Body of pancreas (tissue), 4 donors: ENCODE measurements at places on chromosomes 5 and 9. TPM values are rescaled to one million over a fixed set of nuclear protein-coding genes. Genes with fewer than 3 reads are reported as not detected.

The SEPTIN8 gene
- total RNA-seq = 27.5 TPM

The CCDC183 gene
- 14.5 TPM for total RNA-seq

The FBXL7 gene
- total RNA-seq = 4.0 TPM

The OTP gene
- total RNA-seq = not detected

The HAVCR1 gene
- total RNA-seq = not detected

The SPINK1 gene
- 5,969 TPM for total RNA-seq

GRCh38 chr9:136409557-136410455 is 608 bp downstream of the ENTR1 start:
- H3K36me3 ChIP-seq = no peaks in the 10 kb centered on the region
- no peaks in the 10 kb centered on the region for H3K27me3 ChIP-seq
- peak overlapping the region; percentile 52 for H3K4me3 ChIP-seq

- DNase-seq = peak; percentile 6
- peaks cover 4% of the 10 kb centered on the region for H3K36me3 ChIP-seq
- H3K27ac ChIP-seq = no peak overlapping the region
- no peaks in the 10 kb centered on the region for H3K4me1 ChIP-seq
- no peaks in the 10 kb centered on the region for H3K27me3 ChIP-seq
- H3K4me3 ChIP-seq = no peak overlapping the region
Observed at GRCh38 chr9:114027159-114027862, 50.8 kb downstream of the AMBP start.

- H3K4me3 ChIP-seq = no peak overlapping the region
- H3K27me3 ChIP-seq = no peaks in the 10 kb centered on the region
- peaks cover 5% of the 10 kb centered on the region for H3K4me1 ChIP-seq
- no peak overlapping the region for H3K27ac ChIP-seq
- no peak for DNase-seq
Observed at GRCh38 chr9:84317563-84317962, 23.0 kb downstream of the SLC28A3 start.

DNA sequence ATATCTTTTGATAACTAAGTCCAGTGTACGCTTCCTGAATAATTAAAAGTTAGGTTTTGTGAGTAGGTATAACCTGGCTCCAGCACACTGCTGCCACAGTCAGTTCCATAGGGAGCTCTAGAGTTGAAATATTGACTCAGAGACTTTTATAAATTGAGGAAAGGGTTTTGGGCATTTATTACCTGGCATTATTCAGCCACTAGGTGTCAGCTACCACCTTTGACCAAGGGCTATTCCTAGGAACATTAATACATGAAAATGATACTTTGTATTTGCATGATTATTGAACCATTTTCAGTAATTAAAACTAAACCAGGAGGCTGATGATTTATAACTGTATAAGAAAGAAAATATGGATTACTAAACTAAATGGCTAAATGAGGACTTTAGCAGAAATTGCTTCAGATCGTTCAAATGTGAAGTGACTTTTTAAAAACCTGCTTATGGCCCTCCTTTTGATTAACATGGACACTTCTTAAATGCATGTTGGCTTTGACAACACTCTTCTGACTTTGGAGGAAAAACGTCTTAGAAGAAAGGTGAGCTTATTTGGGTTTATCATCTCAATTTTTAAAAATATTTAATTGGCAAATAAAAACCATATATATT is 83.0 kb downstream of the SMC2 start:
- no peak overlapping the region for H3K27ac ChIP-seq
- H3K27me3 ChIP-seq = no peaks in the 10 kb centered on the region
- H3K36me3 ChIP-seq = no peaks in the 10 kb centered on the region
- DNase-seq = peak; percentile 32
- H3K4me3 ChIP-seq = no peak overlapping the region
- no peaks in the 10 kb centered on the region for H3K4me1 ChIP-seq

DNA sequence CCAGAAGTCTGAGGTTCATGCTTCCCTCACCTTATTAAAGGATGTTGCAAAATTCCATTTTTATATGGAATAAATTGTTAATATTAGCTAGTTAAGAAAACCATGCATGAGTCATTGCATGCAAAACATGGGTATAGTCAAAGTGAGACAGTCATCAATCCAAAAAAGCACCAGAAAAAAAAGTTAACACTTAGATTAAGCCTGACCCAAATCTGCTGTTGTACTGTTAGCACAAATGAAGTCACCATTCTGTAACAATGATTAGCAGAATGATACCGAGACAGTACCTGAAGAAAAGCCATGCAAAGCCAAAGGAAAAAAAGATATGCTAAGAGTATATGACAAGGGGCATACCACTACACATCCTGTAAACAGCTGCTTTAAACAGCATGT is 49.5 kb downstream of the PKD2L2 start:
- no peak overlapping the region for H3K27ac ChIP-seq
- H3K4me3 ChIP-seq = no peak overlapping the region
- no peaks in the 10 kb centered on the region for H3K27me3 ChIP-seq
- peaks cover 2% of the 10 kb centered on the region for H3K4me1 ChIP-seq

GRCh38 chr5:84384604-84385575 is at the start of gene EDIL3:
EDIL3 (minus strand) TSS chr5:84384880; CDS start chr5:84384374, 506 bp downstream.
- peaks cover 29% of the 10 kb centered on the region for H3K4me1 ChIP-seq
- no peak within 1 kb of the TSS for H3K4me3 ChIP-seq
- H3K27me3 ChIP-seq = no peaks in the 10 kb centered on the region
- H3K27ac ChIP-seq = no peak within 1 kb of the TSS
- DNase-seq = peak; percentile 13

DNA sequence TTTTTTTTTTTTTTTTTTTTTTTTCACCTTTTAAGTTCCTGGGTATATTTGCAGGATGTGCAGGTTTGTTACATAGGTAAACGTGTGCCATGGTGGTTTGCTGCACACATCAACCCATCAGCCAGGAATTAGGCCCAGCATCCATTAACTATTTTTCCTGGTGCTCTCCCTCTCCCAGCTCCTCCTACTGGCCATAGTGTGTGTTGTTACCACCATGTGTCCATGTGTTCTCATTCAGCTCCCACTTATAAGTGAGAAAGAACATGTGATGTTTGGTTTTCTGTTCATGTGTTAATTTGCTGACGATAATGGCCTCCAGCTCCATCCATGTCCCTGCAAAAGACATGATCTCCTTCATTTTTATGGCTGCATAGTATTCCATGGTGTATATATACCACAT is 350.5 kb downstream of the MAN2A1 start:
- no peaks in the 10 kb centered on the region for H3K36me3 ChIP-seq
- no peaks in the 10 kb centered on the region for H3K4me1 ChIP-seq
- DNase-seq = no peak
- no peak overlapping the region for H3K27ac ChIP-seq
- H3K4me3 ChIP-seq = no peak overlapping the region
- no peaks in the 10 kb centered on the region for H3K27me3 ChIP-seq

DNA sequence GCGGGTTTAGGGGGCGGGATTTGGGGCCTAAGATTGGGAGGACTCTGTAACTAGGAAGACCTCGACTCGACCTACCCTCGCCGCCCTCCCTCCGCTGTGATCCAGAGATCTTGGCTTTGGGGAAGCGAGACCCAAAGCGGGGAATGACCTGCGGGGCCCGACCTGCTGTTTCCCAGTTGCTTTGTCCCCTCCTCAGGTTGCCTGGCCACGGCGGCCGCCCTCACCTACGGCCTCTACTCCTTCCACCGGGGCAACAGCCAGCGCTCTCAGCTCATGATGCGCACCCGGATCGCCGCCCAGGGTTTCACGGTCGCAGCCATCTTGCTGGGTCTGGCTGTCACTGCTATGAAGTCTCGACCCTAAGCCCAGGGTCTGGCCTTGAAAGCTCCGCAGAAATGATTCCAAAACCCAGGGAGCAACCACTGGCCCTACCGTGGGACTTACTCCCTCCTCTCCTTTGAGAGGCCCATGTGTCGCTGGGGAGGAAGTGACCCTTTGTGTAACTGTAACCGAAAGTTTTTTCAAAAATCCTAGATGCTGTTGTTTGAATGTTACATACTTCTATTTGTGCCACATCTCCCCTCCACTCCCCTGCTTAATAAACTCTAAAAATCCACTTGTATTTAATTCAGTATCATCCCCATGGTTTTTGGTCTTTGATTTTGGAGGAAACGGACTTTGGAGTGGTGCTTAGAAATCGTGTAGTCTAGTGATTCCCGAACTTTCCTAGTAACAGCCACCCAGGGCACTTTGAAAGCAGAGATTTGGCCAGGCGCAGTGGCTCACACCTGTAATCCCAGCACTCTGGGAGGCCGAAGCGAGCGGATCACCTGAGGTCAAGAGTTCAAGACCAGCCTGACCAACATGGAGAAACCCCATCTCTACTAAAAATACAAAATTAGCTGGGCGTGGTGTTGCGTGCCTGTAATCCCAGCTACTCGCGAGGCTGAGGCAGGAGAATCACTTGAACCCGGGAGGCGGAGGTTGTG is 878 bp downstream of the HIGD2A start:
- peaks cover 29% of the 10 kb centered on the region for H3K4me1 ChIP-seq
- no peak for DNase-seq
- H3K27me3 ChIP-seq = no peaks in the 10 kb centered on the region
- peak overlapping the region; percentile 67 for H3K4me3 ChIP-seq

DNA sequence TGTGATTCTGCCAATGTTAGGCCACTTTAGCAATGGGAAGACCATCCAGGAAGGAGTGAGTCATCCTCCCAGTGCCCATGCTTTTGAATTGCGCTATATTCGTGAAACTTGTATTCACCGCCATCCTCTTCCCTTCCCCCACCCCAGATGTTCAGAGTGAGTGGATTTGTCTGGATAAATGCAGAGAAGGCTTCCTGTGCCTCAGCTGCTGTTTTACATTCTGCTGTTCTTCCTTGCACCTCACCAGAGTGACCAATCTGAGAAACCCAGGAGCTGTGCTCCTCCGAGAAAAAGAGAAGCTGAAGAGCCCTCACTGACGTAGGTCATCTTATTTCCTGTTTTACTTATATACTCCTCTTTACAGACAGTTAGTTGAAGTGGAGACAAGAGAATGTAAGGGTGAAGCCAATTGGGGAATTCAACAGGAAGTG is 24.6 kb upstream of the SVEP1 start:
- no peaks in the 10 kb centered on the region for H3K4me1 ChIP-seq
- H3K27me3 ChIP-seq = no peaks in the 10 kb centered on the region
- no peak for DNase-seq
- H3K36me3 ChIP-seq = no peaks in the 10 kb centered on the region
- H3K4me3 ChIP-seq = no peak overlapping the region

DNA sequence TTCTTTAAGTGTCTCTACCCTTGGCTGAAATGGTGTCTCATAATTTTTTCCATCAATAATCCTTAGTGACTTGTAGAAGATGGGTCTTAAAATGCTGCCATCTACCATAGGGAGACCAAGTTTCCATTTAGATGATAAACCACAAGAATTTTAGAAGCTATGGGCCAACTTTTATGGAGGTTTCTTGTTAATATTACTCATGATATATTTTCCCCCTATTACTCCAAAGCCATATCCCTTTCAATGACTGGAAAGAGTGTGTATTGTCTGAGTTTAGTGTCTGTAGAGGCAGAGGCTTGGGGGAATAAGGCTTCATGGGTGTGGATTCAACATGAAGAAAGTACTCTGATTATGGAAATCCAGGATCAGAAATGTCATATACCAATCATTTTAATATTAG is 507.3 kb upstream of the TNC start:
- no peaks in the 10 kb centered on the region for H3K4me1 ChIP-seq
- no peaks in the 10 kb centered on the region for H3K27me3 ChIP-seq
- no peak for DNase-seq
- no peak overlapping the region for H3K4me3 ChIP-seq

GRCh38 chr5:54229041-54229780 is 81.2 kb downstream of the ARL15 start:
- H3K36me3 ChIP-seq = no peaks in the 10 kb centered on the region
- no peaks in the 10 kb centered on the region for H3K4me1 ChIP-seq
- H3K27me3 ChIP-seq = no peaks in the 10 kb centered on the region
- no peak overlapping the region for H3K27ac ChIP-seq
- H3K4me3 ChIP-seq = no peak overlapping the region

- no peak overlapping the region for H3K4me3 ChIP-seq
- no peak for DNase-seq
- no peaks in the 10 kb centered on the region for H3K4me1 ChIP-seq
Observed at GRCh38 chr5:175393897-175394296, 50.1 kb downstream of the DRD1 start.

DNA sequence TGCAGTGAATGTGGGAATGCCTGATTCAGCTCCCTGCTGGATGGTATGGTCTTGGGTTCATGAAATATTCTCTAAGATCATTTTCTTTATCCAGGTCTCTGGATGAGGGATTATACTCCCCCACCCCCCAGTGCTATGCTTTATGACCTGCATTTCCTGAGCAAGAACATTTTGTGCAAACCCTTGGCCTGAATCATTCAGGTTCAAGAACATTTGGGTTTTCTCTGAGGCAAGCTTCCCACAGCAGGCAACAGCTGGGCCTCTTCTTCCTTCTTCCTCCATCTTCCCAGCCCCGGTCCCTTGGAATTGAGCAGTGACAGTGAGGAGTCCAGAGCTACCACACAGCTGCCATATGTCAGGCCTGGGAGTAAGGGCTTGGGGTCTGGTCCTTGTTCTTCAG is 58.6 kb upstream of the TNFSF15 start:
- no peak overlapping the region for H3K4me3 ChIP-seq
- DNase-seq = peak; percentile 6
- no peak overlapping the region for H3K27ac ChIP-seq
